Left lung (tissue), 14 donors: ENCODE measurements at places on chromosomes 6 and 20. TPM values are rescaled to one million over a fixed set of nuclear protein-coding genes. Genes with fewer than 3 reads are reported as not detected.

DNA sequence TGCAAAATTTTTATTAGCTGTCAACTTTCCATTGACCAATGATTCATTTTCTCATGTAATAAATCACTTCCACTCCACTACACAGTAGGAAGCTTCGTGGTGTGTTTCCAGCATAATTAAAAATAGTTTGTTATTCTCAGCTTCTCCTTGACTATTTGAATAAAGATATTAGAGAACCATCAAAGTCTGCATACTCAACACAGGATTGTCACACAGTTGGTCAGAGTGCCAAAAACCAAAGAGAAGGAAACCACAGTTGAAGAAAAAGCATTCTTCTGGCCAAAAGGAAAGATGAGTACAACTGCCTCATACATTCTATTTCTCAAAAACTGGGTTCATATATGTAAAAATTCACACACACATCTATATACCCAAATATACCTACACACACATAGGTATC is 455.1 kb upstream of the HSF2 start:
- DNase-seq: no peak

GRCh38 chr20:63702751-63703470 is 4.9 kb downstream of the ARFRP1 start:
- peak; percentile 66 for DNase-seq

DNA sequence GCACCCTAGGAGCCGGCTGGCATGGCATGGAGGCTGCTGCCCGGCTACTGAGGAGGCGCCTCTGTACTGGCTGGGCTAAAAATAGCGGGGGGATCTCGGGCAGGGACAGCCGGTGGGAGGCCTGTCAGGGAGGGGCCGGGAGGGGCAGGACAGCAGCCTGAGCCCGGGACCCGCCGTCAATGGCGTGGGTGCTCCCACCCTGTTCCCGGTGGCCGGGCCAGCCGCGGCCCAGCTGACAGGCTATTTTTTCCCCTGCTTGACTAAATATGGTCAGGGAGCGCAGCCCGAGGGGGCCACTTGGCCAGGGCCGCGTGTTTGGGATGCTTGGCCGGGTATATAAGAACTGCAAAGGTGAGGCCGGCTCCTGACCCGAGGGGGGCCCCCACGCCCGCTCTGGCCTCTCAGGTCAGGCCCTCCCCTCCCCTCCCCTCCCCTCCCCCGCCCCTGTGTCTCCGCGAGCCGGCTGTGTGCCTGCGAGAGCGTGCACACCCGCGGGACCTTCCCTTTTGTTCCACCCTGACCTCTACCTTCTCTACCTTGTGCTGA is 74.4 kb upstream of the GATA5 start:
- no peak for DNase-seq

DNA sequence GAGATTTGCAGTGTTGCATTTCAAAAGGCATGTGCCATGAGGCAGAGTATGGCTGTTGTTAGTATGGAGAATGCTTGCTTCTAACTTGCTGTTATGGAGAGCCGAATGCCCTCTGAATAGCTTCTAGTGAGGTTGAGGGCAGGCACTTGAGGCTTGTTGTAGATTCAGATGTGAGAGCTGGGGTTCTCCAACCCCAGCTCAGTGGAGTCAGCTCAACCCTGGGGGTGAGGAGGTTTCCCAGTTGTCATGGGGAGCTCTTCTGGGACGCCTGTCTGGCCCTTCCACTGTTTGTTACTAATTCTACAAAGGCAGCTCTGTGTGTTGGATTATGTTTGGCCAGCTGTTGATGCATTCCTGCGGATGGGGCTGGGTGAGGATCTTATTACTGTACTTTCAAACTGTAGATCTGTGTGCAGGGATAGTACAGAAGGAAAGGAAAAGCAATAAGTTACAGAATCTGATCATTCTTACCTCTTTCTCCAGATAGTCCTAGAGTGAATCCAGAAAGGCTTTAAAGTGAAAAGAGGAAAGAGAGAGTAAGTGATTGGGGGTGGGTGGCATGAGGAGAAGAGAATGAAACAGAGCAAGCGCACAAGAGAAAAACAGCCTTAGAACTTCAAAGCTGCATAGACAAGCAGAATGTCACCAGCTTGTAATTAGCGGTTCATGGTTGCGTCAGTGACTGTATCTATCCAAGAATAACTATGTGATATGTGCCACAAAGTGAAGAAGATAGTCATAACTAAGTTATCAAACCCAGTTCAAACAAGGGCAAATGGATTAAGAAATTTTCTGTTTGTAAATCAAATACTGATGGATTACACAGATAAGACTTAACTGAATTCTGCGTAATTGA is 148.7 kb downstream of the PRL start:
- DNase-seq: peak; percentile 86

GRCh38 chr20:21556398-21556797 is 42.5 kb upstream of the NKX2-2 start:
- no peak for DNase-seq

- no peak for DNase-seq
Observed at GRCh38 chr6:21200134-21200870, 393.2 kb upstream of the SOX4 start.

DNA sequence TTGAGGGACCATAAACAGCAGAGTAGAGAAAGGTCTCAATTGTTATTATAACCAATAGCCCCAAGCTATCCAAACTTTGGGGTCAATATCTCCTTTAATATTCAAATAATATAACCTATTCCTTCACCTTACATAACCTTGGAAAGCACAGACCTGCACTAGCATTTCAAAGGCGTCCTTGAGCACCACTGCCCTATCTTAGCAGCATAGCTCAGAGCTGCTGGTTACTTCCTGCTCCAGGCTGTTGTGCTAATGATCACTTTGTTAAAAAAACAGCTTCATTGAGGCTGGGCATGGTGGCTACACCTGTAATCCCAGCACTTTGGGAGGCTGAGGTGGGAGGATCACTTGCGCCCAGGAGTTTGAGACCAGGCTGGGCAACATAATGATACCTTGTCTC is 10.5 kb downstream of the SLC35D3 start:
- DNase-seq: no peak

DNA sequence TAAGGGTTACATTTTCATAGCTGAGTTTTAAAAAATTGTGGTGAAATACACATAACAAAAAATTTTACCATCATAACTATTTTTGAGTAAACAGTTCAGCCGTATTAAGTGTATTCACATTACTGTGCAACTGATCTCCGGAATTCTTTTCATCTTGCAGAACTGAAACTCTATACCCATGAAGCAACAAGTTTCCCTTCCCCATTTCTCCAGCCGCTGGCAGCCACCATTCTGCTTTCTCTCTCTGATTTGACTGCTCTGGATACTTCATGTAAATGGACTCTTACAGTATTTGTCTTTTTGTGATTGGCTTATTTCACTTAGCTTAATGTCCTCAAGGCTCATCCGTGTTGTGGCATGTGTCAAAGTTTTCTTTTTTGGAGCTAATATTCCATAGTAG is 341.6 kb downstream of the QKI start:
- DNase-seq: no peak

DNA sequence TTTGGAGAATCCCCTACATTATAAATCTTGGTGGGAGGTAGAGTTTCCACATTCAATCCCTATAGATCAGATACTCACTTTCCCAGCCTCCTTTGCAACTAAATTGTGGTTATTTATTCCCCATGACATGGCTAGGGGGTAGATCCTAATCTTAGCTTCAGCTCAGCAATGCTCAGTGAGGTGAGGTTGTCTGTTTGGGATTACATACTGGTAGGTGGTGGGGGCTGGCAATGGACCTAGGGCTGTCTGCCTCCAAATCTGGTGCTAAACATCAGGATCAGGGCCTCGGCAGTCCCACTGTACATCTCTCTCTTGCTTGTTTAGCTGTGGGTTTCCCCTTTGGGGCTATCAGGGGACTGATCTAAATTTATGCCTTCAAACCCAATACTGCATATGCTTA is 45.8 kb upstream of the PMEPA1 start:
- no peak for DNase-seq

- DNase-seq: no peak
Observed at GRCh38 chr20:61086031-61086430, 166.0 kb upstream of the CDH4 start.

DNA sequence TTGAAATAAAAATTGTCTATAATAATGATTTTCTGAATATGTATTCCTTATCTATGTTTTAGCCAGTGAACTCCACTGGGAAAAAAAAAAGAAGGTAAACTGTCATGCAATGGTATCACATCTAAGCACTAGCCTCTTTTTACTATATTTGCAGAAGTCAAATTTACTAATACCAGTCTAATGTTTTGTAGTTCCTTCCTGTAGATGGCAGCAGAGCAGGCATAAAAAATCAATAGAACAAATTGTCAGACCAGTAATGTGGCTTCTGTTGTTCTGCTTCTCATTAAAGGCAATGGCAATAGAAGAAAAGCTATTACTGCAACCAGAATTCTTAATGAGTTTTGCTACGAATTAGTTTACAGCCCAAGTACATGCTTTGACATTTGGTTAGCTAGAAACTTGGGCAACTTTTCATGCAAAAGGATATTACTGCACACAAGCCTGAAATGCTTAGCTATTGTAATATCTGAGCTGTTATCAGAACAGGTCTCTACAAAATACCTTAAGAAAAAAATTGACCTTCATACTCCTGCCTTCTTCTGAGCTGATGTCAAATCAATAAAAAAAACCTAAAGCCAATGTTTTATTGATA is 476.9 kb downstream of the KHDRBS2 start:
- DNase-seq: no peak

- no peak for DNase-seq
Observed at GRCh38 chr6:109687271-109687761, 3.7 kb downstream of the AK9 start.

- no peak for DNase-seq
Observed at GRCh38 chr20:8291873-8292272, 159.8 kb downstream of the PLCB1 start.

DNA sequence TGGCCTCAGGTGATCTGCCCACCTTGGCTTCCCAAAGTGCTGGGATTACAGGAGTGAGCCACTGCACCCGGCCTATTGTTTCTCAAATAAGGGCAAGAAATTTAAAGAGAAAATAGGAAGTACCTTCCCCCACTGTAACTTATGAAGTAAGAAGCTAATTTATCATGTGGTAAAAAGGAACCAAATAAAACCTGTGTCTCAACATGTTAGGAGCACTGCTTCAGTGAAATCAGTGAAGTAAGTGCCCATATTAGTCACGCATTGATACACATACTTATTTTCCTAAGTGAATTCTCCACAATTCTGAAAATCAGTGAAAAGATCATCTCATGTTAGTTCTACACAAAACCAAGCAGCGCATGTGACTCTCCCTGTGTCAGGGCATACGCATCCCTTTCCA is 14.2 kb upstream of the LPA start:
- DNase-seq: no peak

DNA sequence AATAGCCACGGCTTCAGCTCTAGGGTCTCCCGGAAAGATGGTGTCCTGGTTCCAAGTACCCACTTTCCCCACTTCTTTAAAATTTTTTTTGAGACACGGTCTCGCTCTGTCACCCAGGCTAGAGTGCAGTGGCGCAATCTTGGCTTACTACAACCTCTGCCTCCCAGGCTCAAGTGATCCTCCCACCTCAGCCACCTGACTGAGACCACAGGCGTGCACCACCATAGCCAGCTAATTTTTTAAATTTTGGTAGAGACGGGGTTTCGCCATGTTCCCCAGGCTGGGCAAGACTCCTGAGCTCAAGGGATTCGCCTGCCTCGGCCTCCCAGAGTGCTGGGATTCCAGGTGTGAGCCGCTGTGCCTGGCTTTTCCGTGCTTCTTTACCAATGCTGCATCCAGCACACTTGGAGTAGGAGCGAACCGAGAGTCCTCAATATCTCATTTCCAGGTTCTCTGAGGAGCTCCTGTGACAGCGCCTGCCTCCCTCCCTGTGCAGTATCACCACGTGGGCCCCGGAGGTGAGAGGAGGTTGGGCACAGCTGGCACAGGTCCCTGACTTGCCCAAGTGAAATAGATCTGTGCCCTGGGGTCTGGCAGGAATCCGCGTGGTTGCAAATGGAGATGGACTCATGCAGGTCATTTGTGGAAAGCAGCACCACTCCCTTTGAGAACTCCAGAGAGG is 37.3 kb downstream of the EZR start:
- DNase-seq: no peak

- no peak for DNase-seq
Observed at GRCh38 chr6:107083047-107083768, 32.1 kb downstream of the BEND3 start.

DNA sequence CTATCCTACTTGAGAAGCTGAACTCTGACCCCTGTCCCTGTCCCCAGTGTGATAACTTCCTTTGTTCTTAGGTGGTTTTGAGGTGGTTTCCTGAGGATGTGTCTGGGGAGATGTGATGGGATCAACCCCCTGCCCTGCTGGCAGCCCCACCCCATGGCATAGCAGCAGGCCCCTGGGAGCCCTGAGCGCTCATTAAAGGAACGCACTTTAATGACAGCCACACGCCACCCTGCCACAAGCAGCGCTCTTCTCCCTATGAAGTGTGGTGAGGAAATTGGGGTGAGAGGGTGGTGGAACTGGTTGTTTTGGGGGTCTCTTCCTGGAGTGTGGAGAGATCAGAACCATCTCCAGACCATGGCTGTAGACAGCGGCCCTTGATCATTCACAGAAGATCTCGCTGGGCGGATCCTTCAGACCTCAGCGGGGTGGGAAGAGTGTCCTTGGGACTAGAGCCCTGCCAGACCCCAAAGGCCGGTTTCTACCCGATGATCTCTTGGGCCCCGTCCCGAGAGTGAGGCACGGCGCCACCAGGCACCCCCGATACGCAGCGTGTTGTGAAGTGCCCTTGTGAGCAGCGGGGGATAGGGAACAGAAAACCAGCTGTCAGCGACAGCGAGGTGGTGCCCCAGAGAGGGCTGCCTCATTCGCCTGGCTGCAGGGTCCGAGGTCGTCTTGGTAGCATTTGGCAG is 45.4 kb downstream of the SYNJ2 start:
- DNase-seq: no peak

GRCh38 chr20:5528261-5528660 is 211.5 kb upstream of the PROKR2 start:
- no peak for DNase-seq

DNA sequence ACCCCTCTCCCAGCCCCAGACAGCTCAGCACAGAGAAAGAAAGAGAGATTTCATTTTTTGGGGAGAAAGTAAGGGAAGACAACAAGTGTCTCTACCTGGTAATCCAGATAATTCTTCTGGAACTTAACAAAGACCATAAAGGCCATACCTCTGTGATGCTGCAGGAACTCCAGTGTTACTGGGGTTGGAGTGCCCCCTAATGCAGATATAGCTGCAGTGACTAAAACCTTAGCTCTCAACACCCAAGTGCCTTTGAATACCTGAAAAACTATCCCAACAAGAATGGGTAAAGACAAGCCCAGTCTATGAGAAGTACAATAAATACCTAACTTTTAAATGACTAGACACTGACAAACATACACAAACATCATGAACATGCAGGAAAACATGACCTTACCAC is 365.3 kb upstream of the PTCHD4 start:
- no peak for DNase-seq

Gene BPIFA2
- total RNA-seq: not detected

Gene GMNN
- 19.6 TPM for total RNA-seq

Gene SULF2
- 42.0 TPM for total RNA-seq

Gene MEI4
- not detected for total RNA-seq

Gene CRISP2
- total RNA-seq: not detected

Gene POU3F2
- not detected for total RNA-seq

Gene GHRH
- not detected for total RNA-seq

Gene EFCAB8
- 1.0 TPM for total RNA-seq

Gene RBBP8NL
- total RNA-seq: 1.1 TPM

Gene SLC17A2
- total RNA-seq: not detected

Gene ADGRF4
- total RNA-seq: 0.55 TPM

Gene OPRM1
- not detected for total RNA-seq
